Renal cortex interstitium (tissue), 15 donors: ENCODE measurements at places on chromosomes 5 and 9. TPM values are rescaled to one million over a fixed set of nuclear protein-coding genes. Genes with fewer than 3 reads are reported as not detected.

MTMR12 gene
- polyA plus RNA-seq = 37.8 TPM

FOXE1 gene
- polyA plus RNA-seq = not detected

IFNA21 gene
- polyA plus RNA-seq = not detected

LCN2 gene
- 1.3 TPM for polyA plus RNA-seq

IL7R gene
- 0.50 TPM for polyA plus RNA-seq

DNA sequence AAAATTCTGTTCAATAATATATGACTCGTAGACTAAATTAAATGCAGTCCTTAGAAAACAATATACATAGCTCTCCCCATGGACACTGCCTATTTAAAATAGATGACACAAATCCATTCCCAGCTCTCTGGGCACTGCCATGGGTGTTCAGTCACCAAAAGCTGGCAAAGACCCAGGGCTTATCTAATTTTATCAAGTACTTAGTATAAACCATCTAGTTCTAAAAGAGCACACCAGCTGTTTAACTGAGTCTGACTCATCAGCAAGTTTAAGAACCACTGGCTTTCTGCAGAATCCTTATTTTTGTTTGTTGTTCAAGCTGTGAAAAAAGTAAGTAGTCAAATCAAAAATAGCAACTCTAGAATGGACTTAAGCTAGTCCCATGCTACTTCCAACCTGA lies 107.6 kb downstream of the PLPP1 start:
- no peak for DNase-seq

- DNase-seq = peak; percentile 36
Observed at GRCh38 chr9:28073270-28073669, 500.0 kb upstream of the C9orf72 start.

- peak; percentile 56 for DNase-seq
Observed at GRCh38 chr9:99105152-99106043, 485 bp downstream of the TGFBR1 start.

- no peak for DNase-seq
Observed at GRCh38 chr9:128610897-128611296, 45.8 kb downstream of the DYNC2I2 start.

DNA sequence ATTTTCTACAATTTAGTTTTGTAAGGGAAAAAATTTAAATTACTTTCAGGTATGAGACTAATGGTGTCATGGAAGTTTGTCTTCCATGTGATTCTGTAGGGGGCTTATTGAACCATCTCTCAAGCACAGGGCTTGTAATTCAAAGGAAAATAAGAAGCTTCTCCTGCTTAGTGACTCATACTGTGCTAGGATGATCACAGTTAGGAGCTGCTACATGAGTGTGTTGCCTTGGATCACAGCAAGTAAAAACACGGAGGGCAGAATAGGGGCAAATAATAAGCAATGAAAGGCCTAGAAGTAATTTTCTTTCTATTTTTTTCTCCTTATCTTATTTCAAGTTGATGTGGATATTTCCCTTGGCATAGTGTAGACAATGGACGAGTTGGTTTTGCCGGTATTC lies 28.9 kb downstream of the TMEM167A start:
- DNase-seq = no peak
